ENCODE measurements at places on chromosomes 7 and 10.

DNA sequence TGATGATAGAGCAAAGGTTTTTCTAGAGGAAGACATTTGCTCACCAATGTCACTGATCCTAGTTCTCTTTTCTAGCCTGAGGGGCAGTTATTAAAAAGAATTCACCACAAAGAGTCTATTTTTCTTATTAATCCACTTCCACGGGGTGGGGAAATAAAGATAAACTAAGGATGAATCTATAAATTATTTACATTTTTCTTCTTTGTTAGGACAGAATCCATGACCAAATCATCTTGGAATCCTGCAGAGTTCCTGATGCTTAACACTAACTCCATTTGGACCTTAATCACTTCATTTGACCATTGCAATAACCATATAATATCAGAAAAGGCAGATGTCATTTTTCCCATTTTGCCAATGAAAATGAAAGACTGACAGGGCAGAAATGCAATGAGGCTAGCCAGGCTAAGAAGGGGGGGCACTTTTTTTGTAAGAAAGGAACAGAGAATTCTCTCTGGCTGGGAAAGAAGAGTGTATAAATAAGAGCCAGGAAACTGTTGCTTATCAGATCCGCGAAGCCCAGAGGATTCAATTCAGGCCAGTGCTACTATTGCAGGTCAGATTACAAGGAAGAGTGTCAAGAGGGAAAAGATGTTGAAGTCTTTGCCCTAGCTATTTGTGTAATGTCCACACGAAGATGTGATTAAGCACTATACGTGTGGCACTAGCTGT, 433.2 kb downstream of the TNS3 start:
- no peak for DNase-seq

DNA sequence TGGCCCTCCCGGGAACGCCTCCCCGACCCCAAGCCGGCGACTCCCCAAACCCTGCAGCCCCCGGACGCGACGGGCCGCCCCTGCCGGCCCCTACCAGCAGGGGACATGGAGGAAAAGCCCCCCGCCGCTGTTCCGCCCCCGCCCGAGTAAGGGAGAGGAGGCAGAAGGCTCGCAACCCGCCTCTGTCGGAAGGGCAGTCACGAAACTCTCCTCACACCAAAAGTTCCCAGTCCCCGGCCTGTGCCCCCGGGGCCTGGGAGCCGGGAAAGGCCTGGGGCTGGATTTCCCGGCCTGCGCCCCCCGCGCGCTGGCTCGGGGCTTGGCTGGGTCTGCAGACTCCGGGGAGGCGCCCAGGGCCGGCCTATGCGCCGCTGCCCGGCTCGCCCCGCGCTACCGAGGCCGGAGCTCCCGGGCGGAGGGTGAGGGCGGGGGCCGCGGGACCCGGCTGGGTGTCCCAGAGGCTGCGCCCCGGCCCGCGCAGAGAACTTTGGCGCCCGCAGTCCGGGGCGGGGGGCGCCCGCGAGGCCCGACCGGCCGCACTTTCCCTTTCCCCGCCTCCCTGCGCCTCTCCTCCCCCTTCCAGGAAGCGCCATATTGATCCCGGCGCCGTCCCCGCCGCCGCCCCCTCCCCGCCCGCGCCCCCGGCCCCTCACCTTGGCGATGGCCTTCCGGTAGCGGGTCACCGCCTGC, 728 bp downstream of the PARD3 start:
- peak; percentile 16 for DNase-seq

GRCh38 chr7:147775516-147776284, 814.9 kb upstream of the C7orf33 start:
- DNase-seq: no peak

GRCh38 chr10:71547876-71548846, 151.4 kb downstream of the CDH23 start:
- DNase-seq: no peak

DNA sequence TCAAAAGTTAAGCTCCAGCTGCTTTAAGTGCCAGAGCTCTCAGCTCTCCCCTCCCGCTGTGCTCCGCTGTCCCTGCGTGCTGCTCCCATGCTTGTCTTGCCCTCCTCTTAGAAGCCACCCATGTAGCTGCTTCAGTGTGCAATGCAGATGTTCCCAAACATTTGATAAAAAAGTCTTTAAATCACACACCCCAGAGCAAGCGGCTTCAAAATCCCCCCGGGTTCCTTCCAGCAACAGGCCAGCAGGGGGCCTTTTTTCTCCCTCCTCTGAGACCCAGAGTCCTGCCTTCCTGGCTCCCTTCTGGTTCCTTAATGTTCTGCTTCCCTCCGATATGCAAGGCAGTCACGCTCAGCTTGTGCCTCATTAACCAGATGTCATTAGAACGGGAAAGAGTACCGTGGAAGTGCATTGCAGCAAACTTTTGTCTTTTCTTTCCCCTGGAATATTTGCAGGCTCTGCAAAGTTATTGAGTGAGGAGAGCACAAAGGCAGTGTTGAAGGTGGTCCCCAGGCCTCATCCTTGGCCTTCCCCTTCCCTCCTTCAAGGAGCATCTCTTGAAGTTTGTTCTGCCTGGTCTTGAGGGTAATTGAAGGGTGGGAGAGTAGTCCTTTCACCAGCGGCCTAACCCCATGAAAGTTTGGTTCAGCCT, 25.5 kb downstream of the LDB3 start:
- DNase-seq: peak; percentile 15

- DNase-seq: no peak
Measured at GRCh38 chr10:96421995-96422394, 63.2 kb upstream of the OPALIN start.

DNA sequence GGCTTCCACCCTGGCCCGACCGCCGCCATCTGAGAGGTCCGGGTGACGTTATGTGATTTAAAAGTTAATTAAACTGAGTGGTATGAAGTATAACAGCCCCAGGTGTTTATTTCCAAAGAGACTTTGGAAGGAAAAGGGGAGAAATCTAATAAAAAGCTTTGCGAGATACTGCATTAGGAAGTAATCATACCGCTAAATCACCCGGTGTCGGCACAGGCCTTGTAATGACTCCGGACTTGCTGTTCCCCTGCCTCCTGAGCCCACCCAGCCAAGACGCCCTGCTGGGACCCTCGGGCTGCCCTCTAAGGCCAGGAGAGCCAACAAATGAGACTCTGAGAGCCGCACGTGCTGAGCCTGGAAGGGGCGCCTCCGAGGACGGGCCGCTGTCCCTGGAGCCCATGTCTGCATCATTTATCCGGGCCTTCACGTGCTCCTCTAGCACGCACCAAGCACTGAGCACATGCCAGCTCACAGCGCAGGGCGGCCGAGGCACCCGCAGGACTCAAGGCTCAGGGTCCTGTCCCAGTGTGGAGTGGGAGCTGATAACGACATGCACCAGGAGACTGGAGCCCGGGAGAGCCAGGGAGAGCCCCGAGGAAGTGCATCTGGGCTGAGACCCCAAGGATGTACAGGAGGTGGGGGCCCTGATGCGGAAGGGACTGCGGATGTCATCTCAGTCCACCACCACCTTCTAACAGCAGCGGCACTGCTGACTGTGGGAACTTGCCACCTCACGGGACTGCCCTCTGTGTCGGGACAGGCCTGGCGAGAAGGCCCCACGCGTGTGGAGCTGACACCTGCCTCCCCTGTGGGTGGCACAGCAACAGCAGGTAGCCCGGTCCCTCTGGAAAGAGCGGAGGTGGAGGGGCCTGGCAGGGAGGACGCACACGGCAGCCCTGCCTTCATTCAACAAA, 182.7 kb downstream of the ELFN1 start:
- no peak for DNase-seq

DNA sequence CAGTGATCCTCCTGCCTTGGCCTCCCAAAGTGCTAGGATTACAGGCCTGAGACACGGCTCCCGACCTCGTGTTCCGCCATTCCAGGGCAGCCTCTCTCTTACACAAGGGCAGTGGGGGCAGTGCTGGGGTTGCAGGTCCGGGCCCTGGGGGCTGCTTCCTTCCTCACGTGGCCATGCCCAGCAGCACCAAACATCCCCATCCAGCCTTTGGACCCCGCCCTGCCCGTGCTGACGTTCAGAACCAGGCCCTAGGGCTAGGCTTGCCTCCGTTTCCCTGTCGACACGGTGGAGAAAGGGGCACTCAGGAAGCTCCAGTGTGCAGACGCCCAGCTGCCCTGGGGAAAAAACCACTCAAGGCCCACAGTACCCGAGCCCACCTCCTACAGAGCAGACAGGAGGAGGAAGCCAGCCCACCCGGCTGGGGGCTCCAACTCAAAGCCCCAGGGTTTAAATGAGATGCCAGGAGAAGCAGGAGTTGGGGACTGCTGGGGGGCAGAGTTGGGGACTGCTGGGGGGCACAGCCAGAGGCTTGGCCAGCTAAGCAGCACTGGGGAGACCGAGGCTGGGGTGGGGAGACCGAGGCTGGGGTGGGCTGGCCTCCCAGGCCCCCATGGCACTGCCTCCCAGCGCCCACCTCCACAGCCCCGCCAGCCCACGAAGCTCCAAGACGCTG, 35.9 kb downstream of the ADAP1 start:
- no peak for DNase-seq

DNA sequence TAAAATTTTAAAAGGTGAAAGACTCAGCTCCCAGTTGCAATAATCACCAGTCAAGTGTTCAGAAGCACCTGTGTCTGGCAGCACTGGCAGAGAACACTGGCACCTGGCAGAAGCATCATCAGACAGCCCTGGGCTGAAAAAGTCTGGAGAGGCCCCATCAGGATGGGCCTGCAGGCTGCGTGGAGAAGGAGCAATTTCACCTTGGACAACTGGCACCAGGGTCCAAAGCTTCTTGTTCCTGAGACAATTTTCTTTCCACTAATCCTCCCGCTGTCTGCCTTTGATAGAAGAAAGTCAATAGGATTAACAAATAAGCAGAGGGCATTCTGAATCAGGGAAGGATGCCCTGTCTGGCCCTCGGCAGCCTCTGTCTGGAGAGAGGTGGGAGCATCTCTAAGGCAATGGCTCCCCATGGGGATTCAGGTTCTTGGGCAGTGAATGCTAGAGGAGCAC, 6.5 kb downstream of the COBL start:
- DNase-seq: no peak

DNA sequence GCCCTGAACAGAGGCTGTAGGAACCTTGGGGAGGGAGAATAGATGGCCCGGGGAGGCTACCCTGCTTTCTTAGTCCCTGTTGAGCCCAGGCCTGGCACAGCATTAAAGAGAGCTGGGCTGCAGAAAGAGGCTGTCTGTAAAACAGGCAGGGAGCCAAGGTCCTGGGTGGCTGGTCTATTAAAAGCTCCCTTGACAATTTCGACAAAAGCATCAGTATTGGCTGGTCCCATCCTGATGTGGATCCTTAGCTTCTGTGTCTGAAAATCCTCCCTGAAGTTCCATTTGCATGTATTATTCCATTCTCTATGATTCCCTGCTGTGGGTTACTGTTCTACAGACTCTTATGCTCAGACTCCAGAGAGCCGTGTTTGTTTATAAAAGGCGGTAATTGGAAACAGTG, 158.5 kb downstream of the GALNT17 start:
- no peak for DNase-seq

- no peak for DNase-seq
Measured at GRCh38 chr7:2016761-2017480, 215.8 kb downstream of the MAD1L1 start.

GRCh38 chr7:2680792-2681490, 7.1 kb upstream of the AMZ1 start:
- no peak for DNase-seq

GRCh38 chr7:47483604-47484273, 98.2 kb downstream of the TNS3 start:
- no peak for DNase-seq

GRCh38 chr10:60541451-60541850, 151.8 kb upstream of the ANK3 start:
- DNase-seq: no peak

DNA sequence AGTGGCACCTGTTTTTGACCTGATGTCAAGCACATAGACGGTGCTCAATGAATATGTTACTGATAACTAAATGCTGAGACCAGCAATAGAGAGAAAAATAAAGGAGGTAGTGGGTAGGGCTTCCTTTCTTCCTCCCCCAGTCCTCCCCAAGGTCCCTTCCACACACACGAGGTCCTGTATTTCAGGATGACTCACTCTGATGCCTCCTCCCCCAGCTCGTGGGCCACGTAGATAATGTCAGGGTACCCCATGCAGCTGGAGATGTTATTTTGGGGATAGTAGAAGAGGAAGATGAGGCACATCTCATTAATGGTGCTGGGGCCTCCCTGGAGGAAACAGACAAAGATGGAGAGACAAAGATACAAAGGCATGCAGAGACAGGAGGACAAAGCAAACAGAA, 17.3 kb downstream of the PRSS58 start:
- DNase-seq: no peak

- DNase-seq: no peak
Measured at GRCh38 chr10:103193820-103194529, 903 bp upstream of the NT5C2 start.

- DNase-seq: no peak
Measured at GRCh38 chr7:18414885-18415284, 80.7 kb upstream of the HDAC9 start.

GRCh38 chr7:437329-438251, 82.1 kb downstream of the PDGFA start:
- no peak for DNase-seq

DNA sequence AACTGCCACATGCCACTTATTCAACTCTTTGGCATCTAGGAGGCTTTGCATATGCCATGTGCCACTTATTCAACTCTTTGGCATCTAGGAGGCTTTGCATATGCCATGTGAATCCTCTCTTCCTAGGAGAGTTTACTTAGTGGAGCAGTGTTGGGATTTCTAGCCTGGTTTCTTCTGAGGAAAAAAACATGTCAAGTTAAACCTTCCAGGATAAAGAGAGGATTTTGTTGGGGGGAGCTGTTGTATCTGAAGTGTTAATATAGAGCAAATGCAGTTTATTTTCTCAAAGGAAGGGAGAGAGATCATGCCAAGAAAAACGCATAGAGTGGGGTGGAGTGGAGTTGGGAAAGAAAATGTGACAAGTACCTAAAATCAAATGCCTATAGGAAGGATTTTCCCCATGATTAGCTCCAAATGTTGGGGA, 91.5 kb downstream of the MCU start:
- DNase-seq: no peak

- DNase-seq: no peak
Measured at GRCh38 chr7:106704000-106704840, 43.3 kb upstream of the CCDC71L start.

GRCh38 chr7:91180746-91181145, 83.5 kb upstream of the FZD1 start:
- DNase-seq: no peak

DNA sequence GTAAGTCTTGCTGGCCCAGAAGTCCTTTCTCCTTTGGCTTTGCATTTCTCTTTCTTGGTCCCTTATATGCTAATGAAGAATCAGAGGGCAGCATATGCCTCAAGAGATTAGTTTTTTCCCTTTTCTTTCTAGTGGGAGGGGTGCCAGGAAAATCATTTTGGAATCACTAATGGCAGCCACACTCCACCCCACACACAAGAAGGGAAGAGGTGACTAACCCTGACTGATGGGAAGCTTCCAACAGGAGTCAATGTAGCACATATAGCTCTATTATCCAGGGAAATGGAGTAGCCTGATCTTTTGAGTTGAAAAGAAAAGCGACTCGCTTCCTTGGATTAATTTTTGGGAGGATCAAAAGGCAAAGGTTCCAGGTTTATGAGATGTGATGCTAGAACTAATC, 225.3 kb downstream of the KIF20B start:
- no peak for DNase-seq

GRCh38 chr10:31745612-31746376, 182.8 kb downstream of the ARHGAP12 start:
- no peak for DNase-seq

GRCh38 chr7:1890289-1891235, 220.5 kb downstream of the ELFN1 start:
- no peak for DNase-seq

Data from NCI-H526 treated with DMSO at 0.1 percent for 48 hours (cell line).